ENCODE measurements at places on chromosomes 1 and 21.
A peak's percentile ranks its signal among the peaks of the same experiment; 100 is the strongest.

DNA sequence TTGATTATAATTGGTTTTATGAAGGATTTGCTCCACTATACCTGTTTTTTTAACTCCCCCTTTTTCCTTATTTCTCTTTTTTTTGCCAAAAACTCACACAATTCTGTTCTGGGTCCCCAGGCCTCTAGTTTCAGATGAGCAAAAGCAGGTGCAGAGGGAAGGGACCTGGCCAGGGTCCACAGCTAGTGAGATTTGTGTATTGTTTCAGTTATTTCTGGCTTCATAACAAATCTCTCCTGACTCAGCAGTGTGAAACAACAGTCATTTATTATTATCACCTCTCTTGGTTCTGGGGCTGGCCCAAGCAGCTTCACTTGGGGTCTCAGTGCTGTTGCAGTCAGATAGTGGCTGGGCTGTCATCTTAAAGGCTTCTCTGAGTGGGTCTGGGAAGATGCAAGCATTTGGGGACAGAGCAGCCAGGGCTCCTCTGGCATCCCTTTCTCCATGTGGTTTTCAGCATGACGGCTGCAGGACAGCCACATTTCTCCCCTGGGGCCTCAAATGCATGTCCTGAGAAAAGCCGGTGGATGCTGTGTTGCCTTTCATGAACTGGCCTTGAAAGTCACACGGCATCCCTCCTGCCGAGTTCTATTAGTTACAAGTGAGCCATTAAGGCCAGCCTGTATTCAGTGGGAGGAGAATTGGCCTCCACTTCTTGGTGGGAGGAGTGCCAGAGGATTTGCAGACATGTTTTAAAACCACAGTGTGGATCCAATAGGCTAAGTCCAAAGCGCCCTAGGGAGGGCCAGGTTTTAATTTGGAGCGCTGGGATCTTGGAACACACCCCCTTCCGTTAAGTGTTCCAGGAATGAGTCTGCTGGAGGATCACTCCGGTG lies 137.1 kb downstream of the CAMTA1 start:
- peak; percentile 47 for DNase-seq

- no peak for DNase-seq
Measured at GRCh38 chr1:65719391-65719790, 73.3 kb upstream of the PDE4B start.

DNA sequence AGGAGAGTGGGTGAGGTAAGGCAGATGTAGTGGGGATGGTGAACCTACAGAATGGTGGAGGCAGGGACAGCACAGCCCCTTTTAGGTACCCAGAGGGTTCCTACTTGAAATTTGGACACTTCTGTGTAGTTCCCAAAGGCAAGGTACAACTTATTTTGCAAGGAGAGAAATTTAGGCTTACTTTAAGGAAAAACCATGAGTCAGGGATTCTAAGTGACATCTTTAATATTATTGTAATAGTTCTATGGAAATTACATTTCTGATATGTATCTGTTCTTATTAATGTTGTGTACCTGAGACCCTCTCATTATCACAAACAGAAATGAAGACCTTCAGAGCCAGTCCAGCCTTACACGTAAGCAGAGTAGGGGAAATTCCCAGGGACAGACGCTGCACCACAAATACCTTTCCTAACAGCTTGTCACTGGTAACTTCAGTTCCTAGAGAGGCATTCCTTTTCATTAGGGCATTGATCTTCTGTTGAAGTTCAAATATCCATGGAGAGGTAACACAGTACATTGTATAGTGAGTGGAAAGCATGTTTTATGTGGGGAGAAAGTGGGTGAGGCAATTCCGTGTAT lies 7.9 kb downstream of the DYRK3 start:
- DNase-seq = no peak

GRCh38 chr1:1181129-1181937 lies 7.7 kb downstream of the TTLL10 start:
- no peak for DNase-seq

DNA sequence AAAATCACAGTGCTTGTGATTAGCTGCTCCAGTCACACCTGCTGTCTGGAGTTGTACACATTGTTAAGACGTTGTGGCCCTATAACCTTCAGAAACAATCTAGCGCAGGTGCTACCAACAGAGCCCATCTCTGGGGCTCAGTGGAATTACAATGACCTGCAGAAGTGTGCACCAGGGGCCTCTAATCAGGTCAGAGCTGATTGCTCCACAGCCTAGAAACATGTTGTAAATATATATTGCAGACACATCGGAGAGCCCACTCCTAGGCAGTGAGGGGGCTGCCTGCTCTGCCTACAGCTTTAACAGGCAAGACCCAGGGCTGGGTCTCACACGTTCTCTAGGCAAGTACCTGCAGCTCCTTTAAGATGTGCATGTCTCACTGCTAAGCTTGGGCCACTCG lies 302.0 kb downstream of the SIPA1L2 start:
- DNase-seq = no peak

DNA sequence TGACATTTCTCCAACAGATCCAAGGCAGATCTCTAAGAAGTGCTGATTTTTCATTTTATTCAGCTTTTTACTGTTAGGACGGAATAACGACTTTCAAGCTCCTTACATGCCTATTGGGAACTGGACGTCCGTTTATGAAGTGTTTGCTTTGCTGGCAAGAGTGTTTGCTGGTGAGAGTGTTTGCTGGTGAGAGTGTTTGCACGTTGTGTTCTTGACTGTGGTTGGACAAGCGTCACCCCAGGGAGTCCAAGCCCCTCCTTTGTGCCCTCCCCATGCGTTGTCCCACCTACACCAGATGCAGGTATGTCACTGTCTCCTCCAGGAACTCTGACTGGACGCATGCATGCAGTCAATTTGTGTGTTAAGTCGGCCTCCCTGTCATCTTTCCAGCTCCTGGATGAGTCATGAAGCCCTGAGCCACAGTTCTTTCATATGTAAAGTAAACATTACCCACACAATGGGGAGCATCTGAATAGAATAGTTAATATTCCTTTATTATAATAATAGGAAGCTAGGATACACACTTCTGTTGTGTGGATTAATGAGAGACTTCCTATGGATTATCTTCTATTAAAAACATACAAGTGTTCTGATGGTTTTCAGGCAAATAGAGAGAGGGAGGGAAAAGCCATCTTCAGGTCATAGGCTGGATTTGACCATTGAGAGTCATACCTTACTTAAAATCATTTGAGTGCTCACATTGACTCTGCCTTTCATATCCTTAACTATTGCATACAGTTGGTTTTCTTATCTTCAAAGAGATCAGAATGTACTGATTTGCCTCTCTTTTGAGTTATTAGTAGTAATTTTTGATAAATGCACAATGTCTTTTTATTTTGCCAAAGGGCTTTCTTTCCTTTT lies 119.2 kb downstream of the GALNT2 start:
- no peak for DNase-seq

- no peak for DNase-seq
Measured at GRCh38 chr1:31327381-31327780, 30.5 kb downstream of the ZCCHC17 start.

GRCh38 chr1:197604302-197604701 lies 171.0 kb downstream of the DENND1B start:
- no peak for DNase-seq

GRCh38 chr21:31894457-31894856 lies 21.6 kb downstream of the HUNK start:
- DNase-seq = no peak

GRCh38 chr21:35268261-35268660 lies 219.2 kb upstream of the RUNX1 start:
- DNase-seq = no peak

- DNase-seq = no peak
Measured at GRCh38 chr1:192476802-192477298, 98.7 kb upstream of the RGS1 start.

- no peak for DNase-seq
Measured at GRCh38 chr1:157289424-157290105, 151.4 kb upstream of the ETV3 start.

DNA sequence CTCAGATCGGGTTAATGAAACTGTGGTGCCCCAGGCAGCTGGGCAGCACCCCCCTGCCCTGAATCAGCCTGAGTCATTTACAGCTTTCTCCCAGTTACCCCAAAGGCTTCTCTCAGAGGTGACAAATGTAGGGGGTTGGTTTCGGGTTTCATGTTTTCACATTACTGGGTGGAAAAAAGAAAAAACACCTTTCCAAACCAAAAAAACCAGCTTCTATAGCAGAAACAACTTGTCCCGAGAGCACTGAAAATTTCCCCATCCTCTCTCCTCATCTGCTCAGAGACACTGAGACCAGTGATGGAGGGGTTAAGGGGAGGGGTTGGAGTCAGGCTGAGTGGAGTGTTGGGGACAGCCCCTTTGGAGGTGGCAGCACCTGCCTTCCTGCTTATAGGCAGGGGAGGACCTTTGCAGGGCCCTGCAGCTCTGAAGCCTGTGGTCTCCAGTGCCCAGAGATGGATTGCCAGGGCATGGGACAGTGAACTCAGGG lies 15.6 kb downstream of the UTP11 start:
- no peak for DNase-seq

DNA sequence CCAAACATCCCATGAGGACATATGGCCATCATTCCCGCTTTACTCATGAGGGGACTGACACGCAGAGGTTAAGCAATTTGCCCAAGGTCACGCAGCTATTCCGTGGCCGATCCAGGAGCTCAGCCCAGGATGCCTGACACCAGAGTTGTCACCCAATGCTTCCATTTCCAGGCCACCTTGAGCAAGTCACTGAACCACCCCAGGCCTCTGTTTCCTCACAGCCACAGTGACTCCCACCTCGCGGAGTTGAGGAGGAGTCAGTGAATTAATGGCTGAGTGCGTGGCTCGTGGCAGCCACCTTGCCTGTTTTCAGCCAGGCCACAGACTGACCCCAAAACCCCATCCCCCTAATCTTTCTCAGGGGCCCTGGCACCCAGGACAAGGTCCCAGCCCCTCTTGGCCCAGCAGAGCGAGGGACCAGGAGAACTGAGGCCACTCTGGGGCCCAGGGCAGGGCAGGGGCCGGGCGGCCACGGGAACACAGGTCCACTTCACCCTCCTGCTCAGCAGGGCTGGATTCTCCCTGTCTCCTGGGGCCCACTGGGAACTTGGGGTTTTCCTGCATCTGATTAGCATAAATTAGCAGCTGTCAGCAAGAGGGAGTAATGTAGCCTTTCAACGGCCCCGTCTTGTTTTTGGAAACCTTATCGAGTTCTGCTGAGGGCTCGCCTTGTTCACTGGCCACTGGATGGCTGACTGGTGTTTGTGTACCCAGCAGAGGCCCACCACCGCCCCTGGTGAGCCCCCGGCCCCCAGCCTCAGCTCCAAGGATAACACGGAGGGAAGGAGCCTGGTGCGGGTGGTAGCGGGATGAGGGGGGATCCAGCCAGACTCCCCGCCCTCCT lies 19.7 kb upstream of the LAPTM5 start:
- DNase-seq = no peak
